SK-N-SH treated with all-trans-retinoic acid at 6 μM for 48 hours (cell line): ENCODE measurements at places on chromosomes 6 and 20.

- no peak for ATAC-seq
These were observed 541.3 kb upstream of the MARCKS start for GRCh38 chr6:113315879-113316278.

- peak; percentile 83 for ATAC-seq
These were observed 177.8 kb upstream of the ECI2 start for GRCh38 chr6:4313044-4313686.

GRCh38 chr20:37335642-37336368 is 10.1 kb upstream of the SRC start:
- ATAC-seq: peak; percentile 20

GRCh38 chr6:149043476-149044130 is 273.9 kb upstream of the TAB2 start:
- ATAC-seq: peak; percentile 83

DNA sequence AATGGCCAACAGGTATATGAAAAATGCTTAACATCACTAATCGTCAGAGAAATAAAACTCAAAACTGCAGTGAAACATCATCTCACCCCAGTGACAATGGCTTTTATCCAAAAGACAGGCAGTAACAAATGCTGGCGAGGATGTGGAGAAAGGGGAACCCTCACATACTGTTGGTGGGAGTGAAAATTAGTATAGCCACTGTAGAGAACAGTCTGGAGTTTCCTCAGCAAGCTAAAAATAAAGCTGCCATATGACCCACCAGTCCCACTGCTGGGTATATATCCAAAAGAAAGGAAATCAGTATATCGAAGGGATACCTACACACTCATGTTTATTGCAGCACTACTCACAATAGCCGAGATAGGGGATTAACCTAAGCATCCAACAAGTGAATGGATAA is 23.4 kb upstream of the INSM1 start:
- ATAC-seq: no peak

GRCh38 chr6:138107752-138108592 is 753 bp upstream of the PERP start:
- ATAC-seq: no peak

- ATAC-seq: peak; percentile 22
These were observed 92.8 kb upstream of the BTN3A2 start for GRCh38 chr6:26272171-26272637.

DNA sequence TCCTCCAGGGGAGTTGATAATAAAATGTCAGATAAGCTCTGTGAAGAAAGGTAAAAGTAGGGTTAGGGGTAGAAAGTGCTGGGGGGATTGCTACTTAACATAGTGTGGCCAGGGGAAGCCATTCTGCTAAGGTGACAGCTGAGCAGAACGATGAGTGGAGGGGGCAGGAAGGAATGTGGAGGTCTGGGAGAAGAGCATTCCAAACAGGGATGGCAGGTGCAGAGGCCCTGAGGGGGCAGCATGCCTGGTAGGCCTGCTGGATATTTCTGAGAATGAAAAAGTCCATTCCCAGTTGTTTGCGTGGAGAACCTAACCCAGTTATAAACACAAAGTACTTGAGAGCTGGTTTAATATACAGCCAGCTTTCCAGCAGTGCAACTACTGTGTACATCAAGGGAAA is 9.3 kb downstream of the GFRA4 start:
- no peak for ATAC-seq

DNA sequence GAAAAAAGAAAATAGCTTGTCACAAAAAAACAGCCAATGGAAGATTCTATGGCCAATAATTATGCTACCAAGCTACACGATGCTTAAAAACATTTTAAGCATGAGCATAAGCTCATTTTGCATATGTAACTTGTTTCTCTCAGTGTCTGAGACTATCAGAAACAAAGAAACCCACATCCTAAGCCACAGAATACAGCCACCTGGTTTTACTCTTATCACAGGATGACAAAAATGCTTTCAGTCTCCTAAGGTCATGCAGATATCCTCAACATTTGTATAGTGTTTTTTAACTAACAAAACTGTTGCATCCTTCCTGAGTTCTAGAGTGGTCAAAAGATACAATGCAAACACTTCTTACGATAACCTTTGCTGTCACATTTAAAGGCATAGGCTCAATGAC is 172.1 kb upstream of the RUNX2 start:
- ATAC-seq: no peak

DNA sequence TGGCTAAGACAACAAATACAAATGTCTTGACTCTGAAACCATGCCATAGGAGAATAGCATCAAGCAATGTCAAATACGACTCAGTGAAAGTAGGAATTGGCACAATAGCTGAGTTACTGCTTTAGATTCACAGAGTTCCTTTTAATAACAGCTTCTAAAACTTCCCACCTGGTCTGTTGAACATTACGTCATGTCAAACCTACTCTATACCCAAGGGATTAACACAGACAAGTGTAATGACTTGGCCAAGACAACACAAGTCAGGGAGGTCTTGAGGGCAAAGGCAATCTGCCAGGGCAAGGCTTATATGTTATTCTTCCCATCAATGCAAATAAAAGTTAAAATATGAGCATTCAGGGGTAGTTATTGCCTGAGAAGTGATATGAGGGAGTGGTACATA is 265.1 kb upstream of the PRDM1 start:
- ATAC-seq: no peak

- peak; percentile 37 for ATAC-seq
These were observed 9.9 kb downstream of the ZSWIM3 start for GRCh38 chr20:45867136-45867818.

GRCh38 chr6:72709431-72709830 is 87.6 kb downstream of the KCNQ5 start:
- ATAC-seq: no peak

GRCh38 chr6:88870717-88871330 is 92.6 kb downstream of the RNGTT start:
- ATAC-seq: peak; percentile 75
